Right atrium auricular region (tissue), 2 donors: ENCODE measurements at places on chromosomes 6 and 20. TPM values are rescaled to one million over a fixed set of nuclear protein-coding genes. Genes with fewer than 3 reads are reported as not detected.

PCIF1 gene
- total RNA-seq, result 21.1 TPM

RIPOR3 gene
- 2.9 TPM for total RNA-seq

GATA5 gene
- 6.9 TPM for total RNA-seq

EDN1 gene
- total RNA-seq, result 13.4 TPM

PYGB gene
- total RNA-seq, result 174 TPM

EMILIN3 gene
- 1.8 TPM for total RNA-seq

POM121L2 gene
- total RNA-seq, result not detected

PPP2R5D gene
- 41.1 TPM for total RNA-seq

TCP11 gene
- not detected for total RNA-seq

PLCB1 gene
- total RNA-seq, result 7.3 TPM

PPP1R3G gene
- 8.8 TPM for total RNA-seq
